ENCODE measurements at places on chromosomes 7 and 10.

DNA sequence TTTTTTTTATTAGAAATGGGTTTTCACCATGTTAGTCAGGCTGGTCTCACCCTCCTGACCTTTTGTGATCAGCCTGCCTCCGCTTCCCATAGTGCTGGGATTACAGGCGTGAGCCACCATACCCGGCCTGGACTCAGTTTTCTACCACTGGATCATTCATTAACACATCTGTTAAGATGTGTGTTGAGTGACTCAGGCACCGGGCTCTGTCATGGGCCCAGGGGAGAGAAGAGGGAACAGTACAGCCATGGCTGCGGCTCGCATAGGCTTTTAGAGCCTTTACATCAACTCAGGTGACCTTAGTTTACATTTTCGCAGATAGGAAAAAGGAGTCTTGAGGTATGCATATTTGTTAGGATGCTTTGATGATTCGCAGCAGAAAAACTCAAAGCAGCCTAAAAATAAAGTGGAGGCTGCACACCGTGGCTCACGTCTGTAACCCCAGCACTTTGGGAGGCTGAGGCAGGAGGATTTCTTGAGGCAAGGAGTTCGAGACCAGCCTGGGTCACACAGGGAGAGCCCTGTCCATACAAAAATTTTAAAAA, 3.1 kb upstream of the ARPC1B start:
- DNase-seq = no peak

- DNase-seq = no peak
These were observed 154.3 kb downstream of the ZNF365 start for GRCh38 chr10:62528441-62528840.

DNA sequence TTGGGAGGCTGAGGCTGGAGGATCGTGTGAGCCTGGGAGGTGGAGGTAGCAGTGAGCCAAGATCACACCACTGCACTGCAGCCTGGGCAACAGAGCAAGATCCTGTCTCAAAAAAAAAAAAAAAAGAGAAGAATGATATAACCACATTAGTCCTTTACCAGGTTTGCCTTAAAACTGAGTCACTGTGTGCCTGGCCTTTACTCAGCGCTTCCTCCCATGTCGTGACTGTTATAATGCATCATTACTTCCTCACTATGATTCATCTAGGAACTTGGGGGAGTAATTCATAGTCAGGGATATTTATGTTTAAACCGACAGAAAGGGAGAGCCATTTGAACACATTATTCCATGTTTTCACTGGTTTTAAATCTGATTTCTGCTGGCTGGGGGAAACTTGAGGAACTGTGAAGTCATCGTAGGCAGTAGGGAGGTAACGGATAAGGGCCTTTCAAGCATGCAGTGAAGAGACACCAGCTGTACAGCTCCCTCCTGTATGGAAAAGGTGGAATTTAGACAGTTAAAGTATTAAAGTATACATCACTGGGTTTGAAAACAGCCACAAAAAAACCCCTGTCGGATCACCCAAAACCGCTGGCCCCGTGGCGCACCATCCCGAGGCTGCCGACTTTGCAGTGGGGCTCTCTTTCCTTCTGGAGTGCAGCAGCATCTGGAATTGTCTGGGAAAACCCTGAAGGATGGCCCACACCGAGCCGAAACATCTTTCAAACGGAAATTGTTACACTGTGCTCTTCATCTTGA, 119.8 kb downstream of the NKX6-2 start:
- peak; percentile 22 for DNase-seq

GRCh38 chr7:149321978-149322541, 60.1 kb downstream of the ZNF783 start:
- no peak for DNase-seq

- DNase-seq = no peak
These were observed 1.9 kb upstream of the HBP1 start for GRCh38 chr7:107166736-107167426.

DNA sequence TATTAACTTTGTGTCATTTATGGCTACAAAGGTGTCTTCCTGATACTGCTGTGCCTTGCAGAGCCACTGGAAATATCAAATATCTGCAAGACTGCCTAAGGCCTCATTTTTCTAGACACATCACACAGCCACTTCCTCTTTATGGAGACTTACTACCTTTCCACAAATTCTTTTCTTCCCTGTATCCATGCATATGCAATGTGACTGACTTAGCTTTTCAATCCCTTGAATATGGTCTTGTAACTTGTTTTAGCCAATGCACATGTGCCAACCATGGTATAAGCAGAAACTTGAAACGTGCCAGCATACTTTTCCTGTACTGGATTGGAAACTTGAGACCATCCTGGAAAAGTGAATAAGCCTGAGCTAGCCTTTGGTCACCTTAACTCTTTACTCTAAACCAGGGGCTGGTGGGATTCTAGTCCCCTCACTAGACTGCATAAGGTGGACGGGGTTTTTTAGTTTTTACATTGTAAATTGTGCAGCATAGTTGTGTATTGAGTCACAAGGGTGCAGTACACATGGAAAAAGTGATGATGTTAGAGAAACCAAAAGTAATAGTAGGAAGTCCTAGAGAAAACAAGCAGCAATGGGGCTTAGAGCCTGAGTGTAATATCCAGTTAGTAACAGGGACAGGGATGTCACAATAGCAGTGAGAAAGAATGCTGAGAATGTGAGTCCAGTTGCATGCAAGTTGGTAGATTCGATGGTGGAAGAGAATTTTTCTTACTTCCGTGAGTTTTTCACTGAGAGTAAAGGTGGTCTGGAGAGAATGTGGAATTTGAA, 879.5 kb downstream of the SORCS1 start:
- no peak for DNase-seq

DNA sequence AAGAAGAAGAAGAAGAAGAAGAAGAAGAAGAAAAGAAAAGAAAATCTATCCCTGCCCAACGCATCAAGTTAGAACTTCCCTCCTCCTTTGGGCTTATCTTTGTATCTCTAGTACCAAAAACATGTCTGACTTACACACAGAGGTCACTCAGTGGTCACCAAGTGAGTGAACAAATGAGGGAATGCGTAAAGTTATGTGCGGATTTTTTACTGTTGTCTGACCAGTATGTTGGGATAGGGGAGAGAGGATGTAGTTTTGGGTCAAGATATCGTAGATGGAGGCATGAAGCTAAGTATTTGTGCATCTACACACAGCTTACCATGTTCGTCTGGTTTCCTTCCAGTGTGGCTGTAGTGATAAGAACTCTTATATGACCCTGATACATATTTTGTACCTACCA, 99.9 kb downstream of the ITIH5 start:
- DNase-seq = no peak

- DNase-seq = no peak
These were observed 1.1 kb downstream of the MMRN2 start for GRCh38 chr10:86956195-86956847.

All from stimulated activated CD4-positive, alpha-beta T cell treated with anti-CD3 and anti-CD28 coated beads, Interleukin-4, amount 100 ng/mL, for 4 hours (primary cell).